ENCODE measurements at places on chromosomes 16 and 17.

GRCh38 chr16:72426386-72426785 is 254.4 kb upstream of the PMFBP1 start:
- no peak for DNase-seq

GRCh38 chr16:50839356-50839755 is 97.5 kb downstream of the CYLD start:
- DNase-seq, result no peak

GRCh38 chr17:59418732-59419166 is 87.3 kb downstream of the YPEL2 start:
- no peak for DNase-seq

GRCh38 chr17:39513309-39513708 is 52.0 kb downstream of the CDK12 start:
- no peak for DNase-seq

- DNase-seq, result no peak
Observed at GRCh38 chr16:55031481-55031880, 100.8 kb downstream of the IRX5 start.

- no peak for DNase-seq
Observed at GRCh38 chr16:4176906-4177417, 60.7 kb upstream of the ADCY9 start.

- peak; percentile 59 for DNase-seq
Observed at GRCh38 chr17:16419929-16420271, 4.5 kb downstream of the TRPV2 start.

DNA sequence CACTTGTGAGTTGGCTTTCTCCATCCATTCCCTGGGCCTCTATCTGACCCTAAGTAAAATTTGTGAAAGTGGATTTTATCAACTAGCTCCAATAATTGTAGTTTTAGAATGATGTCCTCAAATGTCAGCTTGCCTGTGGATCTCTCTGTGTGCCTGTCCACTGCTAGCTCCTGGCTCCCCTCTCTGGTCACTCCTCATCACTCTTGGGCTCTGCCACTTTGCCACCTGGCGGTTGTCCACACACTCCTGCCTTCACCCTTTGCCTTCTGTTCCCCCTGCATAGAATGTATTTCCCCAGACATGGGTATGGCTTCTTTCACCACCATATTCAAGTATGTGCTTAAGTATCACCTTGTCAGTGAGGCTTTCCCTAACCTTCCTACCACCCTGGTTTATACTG is 19.8 kb downstream of the ANKFN1 start:
- no peak for DNase-seq

GRCh38 chr17:36124879-36125824 is 21.5 kb downstream of the CCL4 start:
- no peak for DNase-seq

Measured in stimulated activated CD4-positive, alpha-beta T cell treated with anti-CD3 and anti-CD28 coated beads, Interleukin-12 subunit alpha, Interleukin-12 subunit beta, amount 100 ng/mL, for 24 hours (primary cell).